Activated T-helper 1 cell treated with anti-CD3 and anti-CD28 coated beads, Interleukin-12 subunit alpha, Interleukin-12 subunit beta, Interleukin-2, Interleukin-4 antibody, amounts not matched to agents 30 ng/mL and 10 ng/mL and 1 ng/mL, durations not matched to agents 14 hours and 24 hours and 36 hours (primary cell): ENCODE measurements at places on chromosomes 7 and 10. TPM values are rescaled to one million over a fixed set of nuclear protein-coding genes. Genes with fewer than 3 reads are reported as not detected.

PNLIPRP3 gene
- not detected in 2 replicates for total RNA-seq

OR2A12 gene
- not detected in 2 replicates for total RNA-seq

UPK3BL1 gene
- 16.3 and 16.9 TPM in 2 replicates for total RNA-seq

NEUROD6 gene
- not detected in 2 replicates for total RNA-seq
